Upper lobe of left lung (tissue), 6 donors: ENCODE measurements at places on chromosomes 4 and X. TPM values are rescaled to one million over a fixed set of nuclear protein-coding genes. Genes with fewer than 3 reads are reported as not detected.

GRCh38 chr4:149238097-149238496 lies 577.5 kb downstream of the IQCM start:
- no peak for DNase-seq

GRCh38 chr4:45215976-45216542 lies 489.7 kb upstream of the GNPDA2 start:
- no peak for DNase-seq

GRCh38 chr4:174631901-174632758 lies 109.8 kb upstream of the HPGD start:
- no peak for DNase-seq

- DNase-seq = no peak
Measured at GRCh38 chr4:176444741-176445140, 125.0 kb downstream of the SPCS3 start.

Gene MAML3
- total RNA-seq = 20.1 TPM

Gene UGT2B17
- not detected for total RNA-seq
